ENCODE measurements at places on chromosomes 1 and 21. TPM values are rescaled to one million over a fixed set of nuclear protein-coding genes. Genes with fewer than 3 reads are reported as not detected.

BROX gene
- 32.3 TPM for total RNA-seq

TMED5 gene
- 52.2 TPM for total RNA-seq

WNT3A gene
- 0.12 TPM for total RNA-seq

GRCh38 chr1:245389873-245390272 lies 235.1 kb downstream of the KIF26B start:
- no peaks in the 10 kb centered on the region for H3K4me1 ChIP-seq
- no peak overlapping the region for H3K4me3 ChIP-seq
- no peak for DNase-seq
- H3K36me3 ChIP-seq = no peaks in the 10 kb centered on the region
- no peaks in the 10 kb centered on the region for H3K27me3 ChIP-seq
- H3K27ac ChIP-seq = no peak overlapping the region

GRCh38 chr1:221643404-221644144 lies 98.3 kb downstream of the DUSP10 start:
- H3K27me3 ChIP-seq = no peaks in the 10 kb centered on the region
- H3K36me3 ChIP-seq = no peaks in the 10 kb centered on the region
- H3K4me1 ChIP-seq = peaks cover 9% of the 10 kb centered on the region
- no peak overlapping the region for H3K4me3 ChIP-seq
- no peak for DNase-seq

All from GM23338 (cell line).